ENCODE measurements at places on chromosomes 2 and 18.

DNA sequence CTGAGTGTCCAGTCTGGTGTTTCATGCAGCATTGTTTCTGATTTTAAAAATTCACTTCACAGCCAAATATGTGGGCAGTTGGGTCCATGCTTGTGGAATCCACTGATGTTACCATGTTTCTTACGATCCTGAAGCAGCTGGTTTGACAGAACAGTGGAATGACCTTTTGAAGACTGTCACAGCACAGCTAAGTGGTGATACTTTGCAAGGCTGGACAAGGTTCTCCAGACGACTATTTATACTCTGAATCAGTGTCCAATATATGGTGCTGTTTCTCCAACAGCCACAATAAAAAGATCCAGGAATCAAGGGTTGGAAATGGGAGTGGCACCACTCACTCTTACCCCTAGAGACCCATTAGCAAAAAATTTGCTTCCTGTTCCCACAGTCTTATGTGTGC, 577.4 kb upstream of the RAB6C start:
- no peak overlapping the region for H3K4me3 ChIP-seq
- peak; percentile 39 for DNase-seq
- no peaks in the 10 kb centered on the region for H3K27me3 ChIP-seq
- H3K4me1 ChIP-seq, result no peaks in the 10 kb centered on the region
- H3K27ac ChIP-seq, result no peak overlapping the region
- H3K36me3 ChIP-seq, result no peaks in the 10 kb centered on the region

DNA sequence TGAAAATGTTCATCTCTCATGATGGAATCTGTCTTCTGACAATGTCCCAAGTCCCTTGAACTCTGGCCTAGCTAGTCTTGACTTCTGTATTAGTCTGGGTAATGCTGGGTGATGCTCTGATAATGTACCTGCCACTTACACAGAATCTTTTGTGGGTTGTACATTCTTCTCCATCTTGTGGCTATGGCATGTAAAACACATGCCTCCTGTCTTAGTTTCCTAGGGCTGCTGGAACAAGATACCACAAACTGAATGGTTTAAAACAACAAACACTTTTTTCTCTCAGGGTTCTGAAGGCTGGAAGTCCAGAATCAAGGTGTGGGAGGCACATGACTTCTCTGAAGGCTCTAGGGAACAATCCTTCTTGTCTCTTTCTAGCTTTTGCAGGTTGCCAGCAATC, 57.1 kb downstream of the RAPGEF4 start:
- H3K36me3 ChIP-seq, result no peaks in the 10 kb centered on the region
- H3K27ac ChIP-seq, result no peak overlapping the region
- H3K27me3 ChIP-seq, result peaks cover 4% of the 10 kb centered on the region
- no peaks in the 10 kb centered on the region for H3K4me1 ChIP-seq
- no peak overlapping the region for H3K4me3 ChIP-seq

GRCh38 chr2:193824474-193824873, 1629.7 kb upstream of the TMEFF2 start:
- H3K27me3 ChIP-seq, result no peaks in the 10 kb centered on the region
- H3K36me3 ChIP-seq, result no peaks in the 10 kb centered on the region
- no peaks in the 10 kb centered on the region for H3K4me1 ChIP-seq
- no peak overlapping the region for H3K27ac ChIP-seq
- DNase-seq, result peak; percentile 0

GRCh38 chr18:25827228-25827627, 263.2 kb downstream of the SS18 start:
- H3K4me1 ChIP-seq, result no peaks in the 10 kb centered on the region
- no peaks in the 10 kb centered on the region for H3K36me3 ChIP-seq
- no peak for DNase-seq
- no peak overlapping the region for H3K4me3 ChIP-seq

DNA sequence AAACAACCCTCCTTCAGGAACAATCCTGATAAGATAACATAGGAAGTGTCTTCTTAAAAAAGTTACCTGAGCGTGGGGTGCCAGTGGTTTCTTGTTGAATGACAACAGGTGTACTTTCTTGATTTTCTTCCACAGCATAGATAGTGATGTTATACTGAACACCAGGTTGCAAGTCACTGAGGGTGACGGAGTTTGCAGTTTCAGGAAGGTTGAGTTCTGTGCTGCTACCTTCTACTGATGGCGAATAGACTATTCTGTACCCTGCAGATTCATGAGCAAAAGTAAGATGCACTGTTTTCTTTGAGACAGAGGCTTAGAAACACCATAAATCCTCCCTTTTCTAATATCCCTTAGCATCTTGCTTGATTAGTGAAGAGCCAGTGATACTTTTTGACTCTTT, 28.8 kb downstream of the FN1 start:
- peak overlapping the region; percentile 21 for H3K27ac ChIP-seq
- H3K27me3 ChIP-seq, result no peaks in the 10 kb centered on the region
- no peak for DNase-seq
- H3K36me3 ChIP-seq, result peaks cover 95% of the 10 kb centered on the region
- peaks cover 22% of the 10 kb centered on the region for H3K4me1 ChIP-seq

GRCh38 chr2:204795156-204795555, 249.9 kb downstream of the PARD3B start:
- H3K36me3 ChIP-seq, result no peaks in the 10 kb centered on the region
- H3K27ac ChIP-seq, result no peak overlapping the region
- no peaks in the 10 kb centered on the region for H3K27me3 ChIP-seq
- H3K4me3 ChIP-seq, result no peak overlapping the region
- no peak for DNase-seq
- no peaks in the 10 kb centered on the region for H3K4me1 ChIP-seq

DNA sequence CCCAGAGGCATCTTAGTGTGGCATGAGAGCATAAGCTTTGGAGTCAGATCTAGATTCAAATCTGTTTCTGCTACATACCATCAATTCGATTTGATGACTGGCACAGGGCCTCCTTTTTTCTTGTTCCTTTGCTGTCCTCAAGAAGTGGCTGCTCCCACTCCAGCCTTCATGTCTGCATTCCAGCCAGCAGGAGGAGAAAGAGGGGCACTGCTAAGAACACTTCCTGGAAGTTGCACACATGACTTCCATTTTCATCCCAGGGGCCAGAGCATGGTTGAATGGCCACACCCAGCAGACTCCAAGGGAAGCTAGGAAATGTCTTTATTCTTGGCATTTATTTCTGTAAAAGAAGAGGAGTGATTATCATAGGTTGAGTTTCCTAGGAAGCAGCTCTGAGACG, 50.4 kb downstream of the EML6 start:
- no peaks in the 10 kb centered on the region for H3K27me3 ChIP-seq
- peak; percentile 47 for DNase-seq
- no peak overlapping the region for H3K4me3 ChIP-seq
- H3K27ac ChIP-seq, result no peak overlapping the region
- H3K36me3 ChIP-seq, result no peaks in the 10 kb centered on the region

DNA sequence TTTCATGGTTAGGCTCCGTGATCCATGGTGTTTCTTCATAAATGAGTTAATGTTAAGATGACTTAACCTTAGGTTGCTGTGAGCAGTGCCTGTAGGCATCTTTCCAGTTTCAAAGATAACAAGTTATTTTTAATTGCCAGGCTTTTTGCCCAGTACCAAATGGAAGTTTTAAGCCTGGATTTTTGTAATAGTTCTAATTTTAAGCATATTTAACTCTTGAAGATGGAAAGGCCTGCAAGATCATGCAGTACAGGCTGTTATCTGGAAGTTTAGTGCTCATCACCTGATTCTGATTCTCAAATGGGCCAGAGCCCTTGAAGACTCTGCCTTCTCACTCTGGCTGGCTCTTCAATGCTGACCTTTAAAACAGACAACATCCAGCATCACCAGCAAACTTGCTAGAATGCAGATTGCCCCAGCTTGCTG, 141.3 kb downstream of the NCK2 start:
- no peaks in the 10 kb centered on the region for H3K27me3 ChIP-seq
- no peak overlapping the region for H3K27ac ChIP-seq
- no peaks in the 10 kb centered on the region for H3K36me3 ChIP-seq
- H3K4me1 ChIP-seq, result no peaks in the 10 kb centered on the region
- no peak for DNase-seq
- H3K4me3 ChIP-seq, result no peak overlapping the region

DNA sequence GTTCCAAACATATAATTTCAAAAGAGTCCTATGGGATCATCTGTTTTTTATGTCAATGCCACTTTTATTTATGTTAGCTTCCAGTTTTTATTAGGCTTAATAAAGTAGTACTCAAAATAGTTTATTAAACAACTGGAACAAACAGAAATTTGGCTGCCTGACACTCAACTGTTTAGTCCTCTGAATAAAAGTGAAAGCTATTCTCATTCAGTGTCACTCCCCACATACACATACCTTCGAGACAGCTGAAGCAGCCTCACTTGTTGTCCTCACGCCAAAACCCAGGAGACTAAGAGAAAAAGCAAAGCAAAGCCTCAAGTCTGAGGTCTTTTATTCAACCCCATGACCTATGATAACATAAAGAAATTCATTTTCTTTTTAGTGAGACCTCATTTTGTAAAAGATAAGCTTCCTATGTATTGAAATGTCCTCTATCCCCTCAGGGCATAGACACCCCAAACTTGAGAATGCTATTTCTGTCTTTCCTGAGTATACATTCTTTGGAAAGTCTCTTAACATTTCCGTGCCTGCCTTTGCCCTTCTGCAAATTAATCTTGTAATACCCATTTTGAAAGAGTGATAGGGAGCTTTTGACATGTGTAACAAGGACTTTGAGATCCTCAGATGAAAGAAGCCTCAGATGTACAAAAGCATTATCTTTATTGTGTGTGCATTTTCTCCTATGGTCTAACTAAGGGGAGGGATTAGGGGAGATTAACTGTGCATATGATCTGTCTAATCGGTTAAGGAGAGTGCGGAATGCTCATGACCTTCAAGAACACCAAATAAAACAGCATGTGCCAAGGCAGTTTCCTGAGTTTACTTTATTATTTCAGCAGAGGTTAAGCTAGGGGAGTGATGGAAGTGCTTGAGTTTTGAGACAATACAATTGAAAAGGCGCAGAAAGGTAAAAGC, 1523.7 kb upstream of the PIK3C3 start:
- H3K27me3 ChIP-seq, result no peaks in the 10 kb centered on the region
- DNase-seq, result no peak
- no peak overlapping the region for H3K27ac ChIP-seq
- no peaks in the 10 kb centered on the region for H3K36me3 ChIP-seq

GRCh38 chr18:62312851-62313250, 12.3 kb upstream of the TNFRSF11A start:
- H3K27ac ChIP-seq, result no peak overlapping the region
- no peak for DNase-seq
- H3K4me1 ChIP-seq, result no peaks in the 10 kb centered on the region
- no peak overlapping the region for H3K4me3 ChIP-seq
- peaks cover 3% of the 10 kb centered on the region for H3K36me3 ChIP-seq

DNA sequence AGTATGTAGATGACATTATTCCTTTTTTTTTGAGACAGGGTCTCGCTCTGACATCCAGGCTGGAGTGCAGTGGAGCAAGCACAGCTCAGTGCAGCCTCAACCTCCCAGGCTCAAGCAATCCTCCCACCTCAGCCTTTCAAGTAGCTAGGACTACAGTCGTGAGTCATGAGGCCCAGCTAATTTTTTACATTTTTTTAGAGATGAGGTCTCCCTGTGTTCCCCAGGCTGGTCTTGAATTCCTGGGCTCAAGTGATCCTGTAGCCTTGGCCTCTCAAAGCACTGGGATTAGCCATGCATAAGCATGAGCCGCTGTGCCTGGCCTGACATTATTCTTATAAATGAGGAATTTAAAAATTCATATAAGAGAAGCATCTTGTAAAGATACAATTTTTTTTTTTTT, 86.9 kb downstream of the FAM117B start:
- H3K36me3 ChIP-seq, result no peaks in the 10 kb centered on the region
- H3K27ac ChIP-seq, result no peak overlapping the region
- DNase-seq, result no peak
- H3K4me3 ChIP-seq, result no peak overlapping the region
- no peaks in the 10 kb centered on the region for H3K4me1 ChIP-seq

DNA sequence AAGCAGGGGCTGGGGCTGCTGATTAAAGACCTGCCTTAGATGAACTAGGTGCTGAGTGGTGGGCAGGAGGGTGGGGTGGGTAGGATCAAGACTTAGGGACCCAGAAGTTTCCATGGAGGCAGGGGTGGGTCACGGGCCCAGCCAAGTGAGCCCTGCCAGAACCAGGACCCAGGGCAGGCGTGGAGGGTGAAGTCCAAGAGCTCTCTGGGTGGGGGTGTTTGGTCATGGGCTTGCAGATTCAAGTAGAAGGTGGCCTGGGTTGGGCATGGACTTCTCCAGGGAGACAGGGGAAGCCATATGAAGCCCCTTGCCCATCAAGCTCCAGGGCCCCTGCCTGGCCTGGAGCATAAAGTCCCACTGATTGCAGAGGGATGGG, 168.8 kb downstream of the SMAD7 start:
- no peak for DNase-seq
- H3K27me3 ChIP-seq, result no peaks in the 10 kb centered on the region
- no peak overlapping the region for H3K4me3 ChIP-seq
- H3K36me3 ChIP-seq, result no peaks in the 10 kb centered on the region
- H3K27ac ChIP-seq, result no peak overlapping the region

DNA sequence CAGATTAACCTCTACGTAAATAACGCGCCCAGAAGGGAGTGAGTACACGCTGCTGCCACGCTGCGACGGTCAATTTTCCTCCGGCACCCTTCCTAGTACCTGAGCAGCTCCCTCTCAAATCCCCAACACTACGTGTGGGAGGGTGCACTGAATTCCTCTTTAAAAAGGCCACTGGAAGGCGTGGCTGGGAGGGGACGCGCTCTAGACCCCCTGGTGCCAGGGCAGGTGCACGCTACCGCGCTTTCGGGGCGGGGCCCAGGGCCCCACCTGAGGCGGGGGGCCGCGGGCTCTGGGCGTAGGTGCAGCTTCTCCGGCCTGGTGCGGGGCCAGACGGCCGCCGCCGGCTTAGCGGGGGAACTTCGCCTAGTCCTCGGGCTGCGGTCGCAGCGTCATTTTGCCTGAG, 668 bp upstream of the ANKRD12 start:
- no peaks in the 10 kb centered on the region for H3K27me3 ChIP-seq
- H3K4me3 ChIP-seq, result peak overlapping the region; percentile 68
- H3K36me3 ChIP-seq, result peaks cover 32% of the 10 kb centered on the region
- DNase-seq, result peak; percentile 24
- H3K4me1 ChIP-seq, result peaks cover 23% of the 10 kb centered on the region

- no peaks in the 10 kb centered on the region for H3K27me3 ChIP-seq
- H3K27ac ChIP-seq, result no peak overlapping the region
- H3K4me1 ChIP-seq, result peaks cover 15% of the 10 kb centered on the region
Observed at GRCh38 chr2:219416235-219416602, 2.0 kb upstream of the DES start.

GRCh38 chr18:3250237-3251107, 2.9 kb downstream of the MYL12A start:
- peaks cover 43% of the 10 kb centered on the region for H3K36me3 ChIP-seq
- no peaks in the 10 kb centered on the region for H3K27me3 ChIP-seq
- peak overlapping the region; percentile 17 for H3K4me3 ChIP-seq
- H3K27ac ChIP-seq, result peak overlapping the region; percentile 65
- H3K4me1 ChIP-seq, result peaks cover 36% of the 10 kb centered on the region
- DNase-seq, result peak; percentile 35

DNA sequence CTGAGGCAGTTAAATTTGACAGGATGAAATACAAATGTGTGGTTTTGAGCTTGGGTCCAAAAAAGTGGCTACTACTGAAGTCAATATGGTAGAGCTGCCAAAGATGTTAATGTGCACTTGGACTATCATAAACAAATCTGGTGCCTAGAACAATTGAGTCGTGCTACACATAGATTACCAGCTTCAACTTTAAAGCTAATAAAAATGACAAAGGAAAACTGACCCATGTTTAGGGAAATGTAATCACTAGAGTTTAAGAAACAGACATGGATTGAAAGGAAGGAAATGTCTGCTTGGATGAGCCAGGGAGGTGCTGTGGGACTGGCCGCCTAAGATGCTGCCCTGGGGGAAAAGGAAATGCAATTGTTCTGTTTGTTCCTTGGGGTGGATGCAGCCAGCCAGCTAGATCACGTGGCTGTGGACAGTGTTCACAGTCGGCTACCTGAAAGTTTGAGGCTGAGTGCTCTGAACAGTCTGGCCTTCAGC, 36.6 kb downstream of the CYB5A start:
- H3K36me3 ChIP-seq, result no peaks in the 10 kb centered on the region
- H3K4me3 ChIP-seq, result no peak overlapping the region
- no peak for DNase-seq
- no peaks in the 10 kb centered on the region for H3K4me1 ChIP-seq

Data from A673 (cell line).